T-helper 2 cell (primary cell): ENCODE measurements at places on chromosomes 1 and 21.

DNA sequence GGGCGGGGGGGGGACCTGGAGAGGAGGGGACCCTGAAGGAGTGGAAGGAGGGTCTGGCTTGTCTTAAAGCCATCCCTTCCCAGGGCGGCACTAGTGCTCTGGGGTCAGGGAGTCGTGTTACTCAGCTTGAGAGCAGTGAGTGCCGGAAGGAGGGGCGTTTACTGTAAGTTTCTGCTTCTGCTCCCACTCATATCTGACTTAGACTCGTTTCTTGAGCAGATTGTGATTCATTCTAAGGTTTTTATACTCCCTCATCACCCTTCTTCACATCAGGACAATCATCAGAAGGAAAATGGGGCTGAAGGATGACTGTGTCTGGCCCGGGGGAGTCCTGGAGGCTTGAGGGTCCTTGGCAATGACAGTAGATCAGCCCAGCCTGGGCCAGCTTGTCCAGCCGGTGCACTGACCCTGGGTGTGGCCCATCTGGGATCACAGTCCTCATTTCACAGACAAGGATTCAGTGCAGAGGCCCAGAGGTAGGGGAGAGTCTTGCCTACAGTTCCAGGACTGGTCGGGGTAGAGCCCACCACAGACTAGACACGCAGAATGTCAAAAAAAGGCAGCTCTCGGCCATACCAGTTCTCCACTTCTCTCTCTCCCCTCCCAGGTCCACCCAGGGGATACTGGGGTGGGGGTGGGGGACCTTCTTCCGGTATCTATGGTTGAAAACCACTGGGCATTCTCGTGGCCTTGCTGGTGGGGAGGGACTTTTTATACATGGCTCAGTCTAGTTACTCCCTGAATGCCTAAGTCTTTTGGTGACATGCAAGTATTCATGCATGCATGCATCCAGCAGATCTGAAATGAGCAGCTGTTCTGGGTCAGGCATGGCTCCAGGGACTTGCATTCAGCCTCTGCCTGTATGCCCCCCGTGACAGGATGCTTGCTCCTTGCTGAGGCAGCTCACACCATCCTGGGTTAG lies 5.1 kb downstream of the TNFRSF8 start:
- no peak for DNase-seq

DNA sequence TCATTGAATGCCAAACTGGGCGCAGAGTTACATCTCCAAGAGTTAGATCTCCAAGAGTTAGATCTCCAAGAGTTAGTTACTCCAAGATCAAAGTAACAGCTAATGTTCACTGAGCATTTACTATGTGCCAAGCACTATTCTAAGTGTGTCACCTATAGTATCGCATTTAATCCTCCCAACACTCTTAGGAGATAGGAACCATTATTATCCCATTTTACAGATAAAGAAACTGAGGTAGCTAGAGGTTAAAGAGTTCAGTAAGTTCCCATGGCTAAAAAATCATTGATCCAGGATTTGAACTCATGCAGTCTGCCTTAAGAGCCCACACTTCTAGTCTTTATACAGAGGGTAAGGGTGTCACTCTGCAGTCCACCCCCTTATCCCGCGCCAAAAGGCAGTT lies 1.5 kb upstream of the NAV1 start:
- DNase-seq, result no peak

GRCh38 chr1:30299393-30299792 lies 424.0 kb downstream of the MATN1 start:
- DNase-seq, result no peak

GRCh38 chr1:70171512-70171911 lies 33.9 kb downstream of the LRRC40 start:
- DNase-seq, result no peak
